ENCODE measurements at places on chromosomes 12 and 14.

GRCh38 chr14:99644723-99645544, at the start of gene HHIPL1:
TSS of gene HHIPL1 (plus strand) at chr14:99645129. CDS start at chr14:99645208, 79 bp downstream.
- no peak for DNase-seq

DNA sequence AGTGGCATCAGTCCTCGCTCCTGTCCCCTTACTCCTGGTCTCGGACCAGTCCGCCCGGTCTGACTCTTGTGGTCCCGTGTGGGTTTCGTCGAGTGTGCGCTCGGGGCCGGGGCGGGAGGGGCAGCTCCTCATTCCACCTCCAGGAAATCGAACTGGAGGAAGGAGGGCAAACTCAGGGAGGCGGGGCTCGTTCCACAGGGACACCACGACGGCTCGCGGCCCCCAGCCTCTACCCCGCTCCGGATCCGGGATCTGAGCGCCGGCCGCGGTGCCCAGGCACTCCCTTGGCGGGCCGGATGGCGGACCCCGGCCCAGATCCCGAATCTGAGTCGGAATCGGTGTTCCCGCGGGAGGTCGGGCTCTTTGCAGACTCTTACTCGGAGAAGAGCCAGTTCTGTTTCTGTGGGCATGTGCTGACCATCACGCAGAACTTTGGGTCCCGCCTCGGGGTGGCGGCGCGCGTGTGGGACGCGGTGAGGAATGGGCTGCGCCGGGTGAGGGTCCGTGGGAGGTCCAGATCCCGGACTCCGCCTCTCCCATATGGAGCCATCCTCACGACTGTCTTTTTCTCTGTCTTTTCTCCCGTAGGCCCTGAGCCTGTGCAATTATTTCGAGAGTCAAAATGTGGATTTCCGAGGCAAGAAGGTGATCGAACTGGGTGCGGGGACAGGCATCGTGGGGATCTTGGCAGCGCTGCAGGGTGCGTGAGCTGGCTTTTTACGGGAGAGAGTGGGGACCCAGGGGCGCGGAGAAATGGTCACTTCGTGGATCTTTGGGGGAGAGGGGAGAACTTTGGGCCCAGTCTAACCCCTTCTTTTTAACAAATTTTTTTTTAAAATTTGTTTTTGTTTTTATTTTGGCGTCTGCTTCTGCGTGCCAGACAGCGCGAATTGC, at the start of gene EEF1AKMT3:
EEF1AKMT3 (plus strand) TSS at position 186 of the 894 bp plus-strand sequence; CDS start at position 297, 111 bp downstream.
- DNase-seq = no peak

DNA sequence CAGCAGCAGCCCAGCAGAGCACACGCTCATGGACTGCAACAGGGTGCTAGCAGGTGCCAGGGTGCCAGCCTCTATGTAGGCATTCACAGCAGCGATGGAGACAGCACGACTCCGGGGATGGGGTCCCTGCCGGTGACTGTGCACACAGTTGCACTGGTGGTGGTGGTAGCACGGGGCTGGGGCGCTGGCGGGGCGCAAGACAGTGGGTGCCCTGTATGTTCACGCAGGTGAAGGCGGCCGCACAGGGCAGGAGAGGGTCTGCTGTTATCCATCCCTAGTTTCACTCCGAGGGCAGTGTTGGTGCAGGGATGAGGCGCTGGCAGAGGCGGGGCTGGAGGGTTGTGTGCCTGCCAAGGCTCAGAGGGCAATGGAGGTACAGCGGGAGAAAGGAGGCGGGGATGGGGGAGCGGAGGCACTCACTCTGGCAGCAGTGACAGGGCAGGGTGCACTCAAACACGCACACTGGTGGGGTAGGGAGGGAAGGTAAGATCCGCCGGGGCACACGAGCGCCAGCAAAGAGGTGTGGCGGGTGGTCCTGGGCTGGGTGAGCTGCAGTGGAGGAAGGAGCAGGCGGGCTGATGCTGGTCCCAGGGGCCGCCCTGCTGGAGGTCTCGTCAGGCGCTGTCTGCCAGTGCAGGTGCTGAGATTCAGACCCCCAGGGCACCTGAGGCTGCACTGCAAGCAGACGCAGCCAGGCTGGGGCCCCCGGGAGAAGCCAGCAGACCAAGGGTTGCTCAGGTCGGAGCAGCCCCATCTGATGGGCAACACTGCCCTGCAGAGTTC, 76.7 kb downstream of the GALC start:
- DNase-seq = no peak

- DNase-seq = no peak
Measured at GRCh38 chr14:58563978-58564377, 73.8 kb upstream of the DACT1 start.

- DNase-seq = no peak
Measured at GRCh38 chr12:126773012-126773411, 1494.0 kb upstream of the TMEM132C start.

DNA sequence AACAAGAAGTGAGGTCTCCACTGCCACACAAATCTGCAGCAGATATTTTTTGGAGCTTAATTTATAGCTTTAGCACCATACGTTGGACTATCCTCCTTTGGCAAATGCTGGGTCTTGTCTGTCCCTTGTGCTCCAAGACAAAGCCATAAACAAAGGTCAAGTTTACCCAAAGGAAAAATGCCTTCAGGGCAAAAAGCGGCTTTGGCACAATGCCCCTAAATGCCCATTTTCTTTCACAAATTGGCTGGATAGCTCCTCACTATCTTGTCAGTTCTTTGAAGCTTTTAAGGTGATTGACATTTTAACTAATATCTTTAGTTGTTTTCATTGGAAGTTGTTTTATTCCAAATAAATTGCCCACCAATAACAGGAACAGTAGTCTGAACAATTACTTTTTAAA, 59.6 kb downstream of the EML5 start:
- no peak for DNase-seq
